Stimulated activated CD4-positive, alpha-beta T cell treated with anti-CD3 and anti-CD28 coated beads, Interleukin-1b, Interleukin-23, amount 100 ng/mL, for 1 hour (primary cell): ENCODE measurements at places on chromosomes 1 and 21.

DNA sequence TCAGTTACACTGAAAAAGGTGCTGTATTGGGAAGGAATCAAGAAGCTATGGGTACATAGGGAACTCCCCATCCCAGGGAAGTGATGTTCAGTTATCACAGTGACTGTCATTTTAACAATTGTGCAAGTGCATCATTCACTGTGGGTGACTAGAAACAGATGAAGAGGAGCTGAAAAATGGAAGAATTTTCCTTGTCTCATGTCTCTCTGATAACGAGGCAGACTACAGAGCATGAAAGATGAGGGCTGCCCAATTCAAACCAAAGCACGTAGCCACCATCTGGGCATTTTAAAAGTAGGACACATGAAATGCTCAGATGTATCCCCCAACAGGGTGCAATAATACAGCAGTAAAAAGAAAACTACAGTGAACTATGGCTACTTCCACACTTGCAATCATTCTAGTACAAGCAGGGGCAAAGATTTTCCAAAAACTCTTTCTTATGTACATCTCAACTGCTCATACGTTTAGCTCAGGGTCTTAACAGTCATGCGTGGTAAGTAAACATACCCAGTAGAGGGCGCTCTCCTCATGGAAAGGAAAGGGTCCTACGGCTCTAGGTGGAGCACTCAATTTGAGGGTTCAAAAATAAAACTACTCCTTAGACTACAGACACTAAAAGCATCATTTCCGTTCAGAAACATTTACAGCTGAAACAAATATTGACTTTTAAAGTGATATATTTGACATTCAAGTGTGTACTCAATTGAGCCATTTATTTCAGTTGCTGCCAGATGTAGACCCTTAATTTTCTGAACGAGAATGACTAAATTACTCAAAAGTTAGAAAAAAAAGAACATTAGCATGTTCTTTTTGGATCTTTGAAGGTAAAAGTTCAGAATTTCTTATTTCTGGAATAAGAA lies 143.2 kb downstream of the KCTD3 start:
- DNase-seq: no peak

- no peak for DNase-seq
Measured at GRCh38 chr1:79785561-79785960, 779.0 kb upstream of the ADGRL4 start.

DNA sequence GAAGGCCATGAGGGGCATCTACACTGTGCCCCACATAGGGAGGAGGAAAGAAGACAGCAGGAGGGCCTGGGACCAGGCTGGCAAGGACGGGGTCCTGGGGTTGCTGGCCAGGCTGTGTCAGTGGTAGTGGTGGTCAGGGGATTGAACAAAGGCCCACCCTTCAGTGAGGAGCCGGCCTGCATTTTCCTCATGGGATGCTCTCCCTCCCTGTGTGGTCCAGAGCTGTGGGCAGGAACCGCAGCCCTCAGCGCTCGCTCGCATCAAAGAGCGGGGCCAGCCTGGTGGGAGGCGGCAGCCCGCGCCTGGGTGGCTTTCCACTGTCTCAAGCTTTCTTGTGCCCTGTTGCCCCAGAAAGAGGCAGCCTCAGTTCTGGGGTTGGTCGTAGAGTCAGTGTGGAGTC lies 24.8 kb downstream of the LHX4 start:
- DNase-seq: no peak

DNA sequence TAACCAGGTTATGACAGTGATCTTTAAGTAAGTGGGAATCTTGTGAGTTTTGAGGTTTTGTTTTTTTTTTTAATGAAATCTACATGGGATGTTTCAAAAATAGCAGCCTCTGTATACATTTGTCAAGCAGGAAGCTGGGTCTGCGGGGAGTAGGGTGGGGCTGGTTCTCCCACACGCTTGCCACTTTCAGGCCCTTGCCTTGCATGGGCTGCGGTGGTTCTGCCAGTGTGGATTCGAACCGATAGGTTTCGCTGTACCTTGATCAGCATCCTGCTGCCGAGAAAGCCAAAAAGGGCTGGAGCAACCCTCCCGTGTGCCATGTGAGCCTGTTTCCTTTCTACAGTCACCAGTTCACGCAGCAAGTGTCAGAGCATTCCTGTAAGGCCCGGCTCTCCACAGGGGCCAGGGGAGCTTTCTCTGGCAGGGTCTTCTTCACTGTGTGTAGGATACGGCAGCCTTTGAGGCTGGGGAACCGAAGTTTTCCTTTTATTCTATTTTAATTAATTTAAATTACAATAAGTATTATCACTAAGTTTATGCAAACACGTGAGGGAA lies 79.2 kb upstream of the SAMD11 start:
- DNase-seq: no peak

- no peak for DNase-seq
Measured at GRCh38 chr1:166972826-166973225, 2.5 kb downstream of the ILDR2 start.

GRCh38 chr1:60895701-60896100 lies 186.7 kb upstream of the NFIA start:
- no peak for DNase-seq

DNA sequence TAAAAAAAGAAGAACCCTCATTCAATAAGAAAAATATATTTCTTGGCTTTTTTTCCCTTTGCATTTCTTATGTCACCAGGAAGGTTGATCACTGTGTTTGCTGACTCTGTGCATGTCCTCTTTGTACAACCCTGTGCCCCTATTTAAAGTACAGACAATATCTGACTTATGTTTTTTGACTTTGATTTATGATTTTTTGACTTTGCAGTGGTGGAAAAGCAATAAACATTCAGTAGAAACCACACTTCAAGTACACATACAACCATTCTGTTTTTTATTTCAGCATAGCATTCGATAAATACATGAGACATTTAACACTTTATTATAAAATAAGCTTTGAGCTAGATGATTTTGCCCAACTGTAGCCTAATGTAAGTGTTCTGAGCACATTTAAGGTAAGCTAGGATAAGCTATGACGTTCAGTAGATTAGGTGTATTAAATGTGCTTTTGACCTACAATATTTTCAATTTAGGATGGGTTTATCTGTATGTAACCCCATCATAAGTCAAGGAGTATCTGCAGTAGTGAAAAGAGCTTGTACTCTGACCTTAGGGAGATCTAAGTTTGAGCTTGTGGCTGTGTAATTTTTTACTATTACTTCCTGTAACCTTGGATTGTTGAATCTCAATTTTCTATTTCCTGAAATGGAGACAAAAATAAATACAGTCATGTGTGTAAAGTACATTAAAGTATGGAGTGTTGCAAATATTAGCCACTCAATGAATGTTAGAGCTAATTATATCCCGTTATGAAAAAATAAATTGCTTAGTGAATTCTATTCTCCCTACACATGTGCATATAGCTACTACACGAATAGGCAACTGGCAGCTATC lies 1.2 kb downstream of the RNASEL start:
- DNase-seq: no peak

- DNase-seq: no peak
Measured at GRCh38 chr1:170938281-170938680, 2.9 kb downstream of the MROH9 start.

DNA sequence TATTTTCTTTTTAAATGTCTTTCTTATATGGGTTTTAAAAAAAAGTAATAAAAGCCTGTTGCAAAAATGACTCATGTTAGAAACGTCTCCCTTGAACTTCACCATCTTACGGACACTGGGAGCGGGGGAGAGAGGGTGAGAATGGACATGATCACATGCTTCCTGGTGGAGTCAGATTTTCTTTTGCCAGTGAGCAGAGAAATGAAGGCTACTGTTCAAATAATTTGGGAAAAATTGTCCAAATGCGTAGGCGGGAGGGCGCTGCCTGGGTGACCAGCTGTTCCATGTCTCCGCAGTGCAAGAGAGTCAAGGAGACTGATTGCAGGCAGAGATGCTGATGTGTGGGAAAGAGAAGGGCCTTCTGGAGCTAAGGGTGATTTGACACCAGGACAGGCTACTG lies 23.1 kb downstream of the EIF2D start:
- DNase-seq: no peak

GRCh38 chr1:203627851-203628200 lies 1.2 kb downstream of the ATP2B4 start:
- DNase-seq: no peak

- DNase-seq: no peak
Measured at GRCh38 chr1:24968941-24969585, 39.0 kb upstream of the RUNX3 start.
